Fibroblast of mammary gland (primary cell): ENCODE measurements at places on chromosomes 2 and 18.
A peak's percentile ranks its signal among the peaks of the same experiment; 100 is the strongest.

DNA sequence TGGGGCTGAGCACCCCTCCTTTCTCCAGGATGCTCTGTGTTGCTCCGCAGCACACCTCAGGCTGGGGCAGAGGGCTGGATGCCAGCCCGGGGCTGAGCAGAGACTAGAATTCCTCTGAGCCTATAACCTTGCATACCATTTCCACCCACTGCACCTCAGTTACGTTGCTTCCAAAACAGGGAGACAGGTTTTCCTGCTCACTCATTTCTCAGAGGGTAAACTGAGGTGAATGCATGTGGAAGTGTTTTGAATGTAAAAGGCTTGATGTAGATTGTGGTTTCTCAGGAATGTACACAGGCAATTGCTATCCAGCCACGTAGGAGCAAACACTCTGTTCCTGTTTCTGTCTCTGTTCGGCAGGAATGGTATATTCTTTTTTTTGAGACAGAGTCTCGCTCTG, 45.3 kb downstream of the EDAR start:
- no peak for DNase-seq

DNA sequence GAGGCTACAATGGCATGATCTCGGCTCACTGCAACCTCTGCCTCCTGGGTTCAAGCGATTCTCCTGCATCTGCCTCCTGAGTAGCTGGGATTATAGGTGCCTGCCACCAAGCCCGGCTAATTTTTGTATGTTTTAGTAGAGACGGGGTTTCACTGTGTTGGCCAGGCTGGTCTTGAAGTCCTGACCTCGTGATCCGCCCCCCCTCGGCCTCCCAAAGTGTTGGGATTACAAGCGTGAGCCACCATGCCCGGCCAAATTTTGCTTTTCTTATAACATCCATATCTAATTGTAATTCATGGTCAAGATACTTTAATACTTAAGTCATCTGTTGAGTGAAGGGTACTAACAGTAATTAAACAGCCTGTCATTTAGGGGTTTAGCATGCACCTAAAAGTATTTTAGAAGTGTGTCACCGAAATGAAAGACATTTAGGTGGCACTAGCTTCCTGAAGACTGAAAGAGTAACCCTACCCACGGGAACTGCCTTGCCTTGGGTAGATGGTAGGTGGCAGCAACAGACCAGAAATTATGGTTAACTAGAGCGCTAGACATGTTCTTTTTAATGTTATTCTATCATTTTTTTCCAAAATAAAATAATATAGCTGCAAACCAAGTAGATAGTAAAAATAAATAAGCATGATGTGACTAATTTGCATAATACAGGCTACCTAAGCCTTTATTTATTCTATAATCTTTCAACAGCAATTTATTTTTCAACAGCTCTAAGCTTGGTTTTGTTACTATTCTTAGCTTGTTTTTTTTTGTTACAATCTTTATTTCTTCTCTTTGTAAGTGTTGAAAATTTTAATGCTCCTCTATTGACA, 8.6 kb upstream of the ACYP2 start:
- DNase-seq, result peak; percentile 63

DNA sequence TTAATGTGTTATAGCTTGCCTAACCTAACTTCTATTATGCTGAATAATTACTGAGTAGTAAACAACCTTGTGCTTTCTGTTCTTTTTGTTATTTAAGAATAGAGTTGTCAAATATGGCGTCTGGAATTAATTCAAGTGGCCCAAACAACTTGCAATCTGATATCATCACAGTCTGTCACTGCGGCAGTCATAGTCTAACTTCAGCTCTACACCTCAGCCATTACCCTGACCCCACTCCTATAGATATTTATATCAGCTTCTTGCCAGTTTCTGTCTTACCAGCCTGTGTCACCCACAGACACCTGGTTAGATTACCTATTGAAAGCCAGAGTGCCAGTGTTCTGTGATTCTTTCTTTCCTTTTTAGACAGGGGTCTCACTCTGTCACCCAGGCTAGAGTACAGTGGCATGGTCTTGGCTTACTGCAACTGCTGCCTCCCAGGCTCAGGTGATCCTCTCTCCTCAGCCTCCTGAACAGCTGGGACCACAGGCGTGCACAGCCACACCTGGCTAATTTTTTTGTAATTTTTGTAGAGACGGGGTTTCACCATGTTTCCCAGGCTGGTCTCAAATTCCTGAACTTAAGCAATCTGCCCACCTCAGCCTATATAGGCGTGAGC, 14.1 kb upstream of the KLHL41 start:
- DNase-seq, result no peak

- no peak for DNase-seq
These were observed 4.4 kb downstream of the TBR1 start for GRCh38 chr2:161420406-161421074.

DNA sequence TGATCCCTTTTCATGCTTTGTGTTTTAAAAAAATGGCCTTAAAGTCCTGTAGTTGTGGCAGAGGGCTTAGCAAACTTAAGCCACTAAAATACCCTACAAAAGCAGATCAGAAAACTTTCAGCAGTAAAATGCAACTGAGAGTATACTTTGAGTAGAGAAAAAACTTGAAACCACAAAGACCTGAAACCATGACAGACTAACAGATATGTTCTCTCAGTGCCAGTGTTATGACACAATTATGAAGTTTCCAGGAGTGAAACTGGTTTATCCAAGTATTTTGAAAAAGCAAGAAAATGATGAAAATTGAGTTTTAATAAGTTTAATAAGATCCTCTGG, 74.5 kb downstream of the SPRED2 start:
- no peak for DNase-seq

- DNase-seq, result no peak
These were observed 167.4 kb downstream of the SPAG16 start for GRCh38 chr2:213451542-213452239.

DNA sequence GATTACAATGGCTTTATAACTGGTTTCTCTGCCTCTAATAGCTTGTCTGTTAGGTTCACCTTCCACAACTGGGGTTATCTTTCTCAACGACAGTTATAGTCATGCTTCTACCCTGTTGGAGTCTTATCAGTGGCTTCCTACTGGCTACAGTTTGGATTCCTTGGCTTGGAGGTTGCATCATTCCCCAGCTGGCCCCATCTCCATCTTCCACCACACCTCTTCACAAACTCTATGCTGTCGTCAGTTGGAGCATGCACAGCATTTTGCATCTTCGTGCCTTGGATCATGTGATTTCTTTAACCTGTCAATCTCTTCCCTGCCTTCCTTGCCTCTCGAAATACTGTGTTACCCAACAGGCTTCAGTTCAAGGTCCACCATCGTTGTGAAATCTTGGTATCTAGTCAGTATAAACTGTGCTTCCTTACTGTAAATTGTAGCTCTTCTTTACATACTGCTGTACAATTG, 316.3 kb upstream of the CXCR4 start:
- DNase-seq, result no peak

DNA sequence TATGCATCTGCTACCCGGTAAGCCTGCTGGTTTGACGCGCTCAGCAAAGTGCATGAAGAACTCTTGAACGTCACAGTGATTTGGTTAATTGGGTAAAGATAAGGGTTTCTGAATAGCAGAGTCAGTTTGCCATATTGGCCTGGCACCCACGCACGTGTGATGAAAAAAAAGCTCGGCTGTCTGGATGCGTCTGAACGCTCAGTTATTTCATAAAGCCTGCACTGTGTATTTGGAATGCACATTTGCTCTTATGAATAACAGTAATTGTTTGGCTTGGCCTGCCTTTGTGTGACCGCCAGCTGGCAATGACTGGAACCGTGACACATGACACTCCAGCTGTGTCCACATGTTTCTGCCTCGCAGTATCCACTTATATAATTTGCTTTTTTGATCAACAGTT, 129.2 kb upstream of the MEIS1 start:
- DNase-seq, result peak; percentile 36

DNA sequence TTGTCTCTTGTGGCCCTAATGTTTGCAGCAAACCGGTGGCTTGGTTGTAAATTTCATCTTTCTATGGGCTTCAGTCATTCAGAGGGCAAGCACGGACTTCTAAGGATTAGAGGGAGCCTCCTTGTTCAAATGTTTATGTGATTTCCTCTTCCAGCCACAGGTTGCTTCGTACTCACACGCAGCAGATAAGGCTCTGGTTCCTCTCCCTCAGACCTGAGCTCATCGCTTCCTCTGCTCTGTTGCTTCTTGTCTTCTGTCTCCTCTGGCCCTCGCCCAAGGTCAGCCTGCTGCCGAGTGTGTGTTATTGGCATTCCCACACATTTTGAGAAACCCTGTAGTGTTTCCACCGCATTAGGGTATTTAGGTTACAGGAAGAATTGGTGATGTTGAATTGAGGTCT, 44.0 kb downstream of the MYL12B start:
- DNase-seq, result peak; percentile 86

- DNase-seq, result no peak
These were observed 27.5 kb downstream of the MTHFD2 start for GRCh38 chr2:74225698-74226459.

DNA sequence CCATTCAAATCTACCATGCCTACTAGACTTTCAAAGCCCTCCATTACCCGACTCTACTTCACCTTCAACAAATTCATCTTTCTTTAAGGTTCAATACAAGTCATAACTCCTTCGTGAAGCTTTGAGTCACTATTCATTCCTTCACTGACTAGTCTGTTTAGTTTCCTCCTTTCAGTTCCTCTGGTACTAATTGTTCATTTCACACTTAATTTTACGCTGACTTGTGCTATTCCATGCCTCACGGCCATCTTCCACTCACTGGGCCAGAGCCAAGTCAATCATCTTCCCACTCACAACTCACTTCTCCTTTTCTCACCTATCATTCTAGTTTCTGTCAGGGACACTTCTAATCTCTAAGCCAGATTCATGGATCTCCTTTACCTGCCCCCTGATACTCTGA, 136.2 kb downstream of the MTX2 start:
- no peak for DNase-seq

- DNase-seq, result no peak
These were observed 186.4 kb downstream of the RNF152 start for GRCh38 chr18:61706276-61706915.

DNA sequence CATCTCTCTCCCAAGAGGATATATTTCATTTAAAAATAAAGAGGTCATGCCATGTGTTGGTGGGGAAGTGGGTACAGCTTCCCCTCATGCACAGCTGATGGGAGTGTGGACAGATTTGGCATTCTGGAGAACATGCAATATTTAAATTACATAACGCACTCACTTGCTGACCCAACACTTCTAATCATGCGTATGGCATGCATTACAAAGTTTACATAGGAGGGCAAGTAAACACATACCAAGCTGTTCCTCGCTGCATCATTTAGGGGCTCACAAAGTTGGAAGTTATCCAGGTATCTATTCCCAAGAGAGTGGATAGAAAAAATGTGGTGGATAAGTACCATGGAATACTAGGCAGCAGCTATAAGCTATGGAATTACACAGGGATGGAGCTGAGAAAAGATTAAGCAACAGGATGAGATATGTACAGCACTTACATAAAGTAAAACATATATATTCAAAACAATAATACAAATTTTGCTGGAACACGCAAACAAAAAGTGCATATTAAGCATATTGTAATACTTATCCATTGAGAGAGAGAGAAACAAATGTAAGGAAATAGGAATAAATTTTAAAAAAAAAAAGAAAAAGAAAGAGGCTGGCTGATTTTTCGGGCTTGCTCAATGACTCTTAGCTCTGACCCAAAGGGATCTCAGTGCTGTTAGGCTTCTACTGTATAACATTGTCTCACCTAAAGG, 11.0 kb downstream of the CYP1B1 start:
- DNase-seq, result peak; percentile 36

DNA sequence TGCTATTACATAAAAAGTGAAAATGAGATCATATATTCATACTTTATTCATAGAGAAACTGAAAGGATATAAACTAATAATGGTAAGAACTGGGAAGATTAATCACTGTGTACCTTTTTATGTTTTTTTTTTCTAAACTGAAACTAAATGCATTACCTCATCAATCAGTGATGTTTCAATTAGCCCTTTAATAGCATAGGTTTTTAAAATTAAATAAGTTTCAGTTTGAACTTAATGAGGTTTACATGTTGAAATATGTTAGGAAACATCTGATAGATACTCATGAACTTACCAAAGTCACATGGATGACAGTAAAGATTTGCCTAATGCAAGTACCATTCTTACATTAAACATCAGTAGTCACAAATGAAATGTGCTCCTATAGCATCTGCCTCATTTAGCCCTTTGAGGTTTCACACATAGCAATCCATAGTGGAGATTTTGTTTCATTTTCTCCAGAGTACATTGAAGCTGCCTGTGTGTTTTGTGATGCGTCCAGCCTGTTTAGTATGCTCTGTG, 8.9 kb downstream of the MAPRE2 start:
- no peak for DNase-seq

DNA sequence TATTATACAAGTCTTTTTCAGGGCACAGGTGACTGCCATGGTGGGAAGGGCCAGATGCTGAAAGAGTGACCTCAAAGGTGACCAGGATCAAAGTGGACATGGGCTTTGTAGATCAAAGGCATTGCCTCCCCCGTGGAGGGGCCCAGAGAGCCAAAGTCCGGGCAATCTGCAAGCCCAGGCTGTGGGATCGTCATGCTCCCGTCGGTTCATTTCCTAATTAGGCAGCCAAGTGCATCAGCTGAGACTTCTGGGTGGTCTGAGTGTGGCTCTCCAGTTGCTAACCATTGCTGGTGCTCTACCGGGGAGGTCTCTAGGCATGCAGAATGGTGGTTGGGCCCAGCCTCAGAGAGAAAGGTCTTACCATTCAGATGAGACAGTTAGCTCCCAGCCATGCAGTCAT, 61.6 kb downstream of the TRIB2 start:
- DNase-seq, result no peak

DNA sequence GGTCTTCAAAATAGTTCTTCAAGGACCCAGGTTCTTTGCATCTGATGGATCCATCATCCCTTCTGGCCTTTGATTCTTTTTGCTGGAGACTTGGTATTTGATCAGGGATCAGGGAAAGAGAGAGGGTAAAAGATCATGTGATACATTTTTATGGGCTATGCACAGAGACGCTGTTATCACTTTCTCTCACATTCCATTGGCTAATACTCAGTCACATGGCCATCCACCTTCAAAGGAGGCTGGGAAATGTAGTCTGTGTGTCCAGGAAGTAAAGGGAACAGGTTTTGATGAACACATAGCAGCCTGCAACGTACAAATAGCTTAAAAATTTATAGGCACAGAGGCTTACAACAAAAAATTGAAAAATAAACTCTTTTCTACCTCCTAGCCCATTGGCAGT, 629.6 kb upstream of the FANCL start:
- DNase-seq, result no peak

GRCh38 chr2:234300391-234300925, 196.4 kb downstream of the ARL4C start:
- no peak for DNase-seq

DNA sequence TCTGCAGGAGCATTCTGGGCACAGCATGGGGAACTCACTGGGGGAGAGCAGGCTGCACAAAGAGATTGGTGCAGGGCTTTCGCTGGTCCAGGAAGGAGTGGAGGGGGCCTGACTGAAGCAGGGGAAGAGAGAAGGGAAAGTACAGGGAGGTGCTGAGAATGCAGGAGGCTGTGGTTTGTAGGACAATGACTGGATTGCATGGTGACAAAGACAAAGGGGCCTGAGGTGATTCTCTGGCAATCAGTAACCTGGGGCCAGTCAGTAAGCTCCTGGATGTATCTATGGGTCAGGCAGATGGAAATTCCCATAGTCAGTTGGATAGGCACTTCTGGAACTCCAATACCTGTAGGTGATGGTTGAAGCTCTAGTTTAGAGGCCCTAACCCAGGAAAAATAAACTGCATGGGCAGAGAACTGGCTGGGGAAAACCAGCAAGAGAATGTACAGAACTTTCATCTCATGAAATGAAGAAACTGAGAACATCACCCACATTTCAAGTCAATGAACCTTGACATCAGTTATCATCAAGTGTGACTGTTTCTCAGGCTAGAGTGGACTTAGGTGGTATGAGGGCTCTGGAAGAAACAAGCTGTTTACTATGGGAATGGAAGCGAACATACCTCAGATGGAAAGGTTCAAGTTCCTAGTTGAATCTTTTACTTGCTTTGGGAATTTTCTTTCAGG, 193.2 kb downstream of the TPGS2 start:
- no peak for DNase-seq
